ENCODE measurements at places on chromosomes 12 and 14.

GRCh38 chr12:6970096-6970527 is 352 bp downstream of the PHB2 start:
- no peak for DNase-seq

DNA sequence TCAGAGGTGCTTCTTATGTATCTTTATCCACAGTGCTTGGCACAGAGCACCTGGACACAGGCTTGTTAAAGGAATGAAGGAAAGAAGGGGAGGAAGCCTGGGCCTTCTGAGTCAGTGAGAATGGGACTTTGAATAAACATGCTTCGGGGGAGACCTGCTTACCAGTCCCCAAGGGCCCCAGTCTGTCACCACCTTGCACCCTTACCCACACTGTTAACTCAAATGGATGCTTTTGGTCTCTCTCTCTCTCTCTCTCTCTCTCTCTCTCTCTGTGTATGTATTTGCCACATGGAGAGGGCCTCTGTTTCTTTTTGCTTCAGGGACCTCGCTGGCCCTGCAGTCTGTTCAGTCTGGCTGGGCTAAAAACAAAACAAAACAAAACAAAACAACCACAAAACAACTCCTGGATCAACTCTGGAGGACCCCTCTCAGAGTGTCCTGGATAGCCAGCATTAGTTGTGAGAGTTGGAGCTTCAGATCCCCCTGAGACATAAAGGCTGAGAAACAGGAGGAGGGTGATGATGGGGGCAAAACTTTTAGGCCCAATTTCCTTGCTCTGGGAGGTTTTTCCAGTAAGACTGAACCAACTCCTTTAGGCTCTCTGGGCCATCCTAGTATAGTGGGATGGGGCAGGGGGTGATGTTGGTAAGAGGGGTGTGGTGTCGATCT is 1.9 kb downstream of the KIF5A start:
- no peak for DNase-seq

GRCh38 chr14:78598046-78598920 is 428.1 kb downstream of the NRXN3 start:
- peak; percentile 43 for DNase-seq

DNA sequence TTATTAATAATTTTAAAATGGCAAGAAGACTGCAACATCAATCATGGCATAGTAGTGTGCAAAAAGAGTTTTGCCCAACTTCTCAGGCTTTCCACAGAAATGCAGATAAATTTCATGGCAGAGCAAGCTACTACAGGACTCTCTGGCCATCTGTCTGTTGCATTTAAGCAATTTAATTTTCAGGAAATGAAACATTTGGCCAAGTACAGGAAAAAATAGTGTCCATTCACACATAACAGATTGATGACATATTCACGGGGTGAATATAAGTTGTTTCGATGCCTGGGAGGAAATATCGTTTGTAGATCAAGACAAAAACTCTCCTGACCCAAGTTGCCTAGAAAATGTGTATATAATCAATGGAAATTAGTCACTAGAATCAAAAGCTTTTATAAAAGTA is 324.0 kb downstream of the PRKD1 start:
- no peak for DNase-seq

DNA sequence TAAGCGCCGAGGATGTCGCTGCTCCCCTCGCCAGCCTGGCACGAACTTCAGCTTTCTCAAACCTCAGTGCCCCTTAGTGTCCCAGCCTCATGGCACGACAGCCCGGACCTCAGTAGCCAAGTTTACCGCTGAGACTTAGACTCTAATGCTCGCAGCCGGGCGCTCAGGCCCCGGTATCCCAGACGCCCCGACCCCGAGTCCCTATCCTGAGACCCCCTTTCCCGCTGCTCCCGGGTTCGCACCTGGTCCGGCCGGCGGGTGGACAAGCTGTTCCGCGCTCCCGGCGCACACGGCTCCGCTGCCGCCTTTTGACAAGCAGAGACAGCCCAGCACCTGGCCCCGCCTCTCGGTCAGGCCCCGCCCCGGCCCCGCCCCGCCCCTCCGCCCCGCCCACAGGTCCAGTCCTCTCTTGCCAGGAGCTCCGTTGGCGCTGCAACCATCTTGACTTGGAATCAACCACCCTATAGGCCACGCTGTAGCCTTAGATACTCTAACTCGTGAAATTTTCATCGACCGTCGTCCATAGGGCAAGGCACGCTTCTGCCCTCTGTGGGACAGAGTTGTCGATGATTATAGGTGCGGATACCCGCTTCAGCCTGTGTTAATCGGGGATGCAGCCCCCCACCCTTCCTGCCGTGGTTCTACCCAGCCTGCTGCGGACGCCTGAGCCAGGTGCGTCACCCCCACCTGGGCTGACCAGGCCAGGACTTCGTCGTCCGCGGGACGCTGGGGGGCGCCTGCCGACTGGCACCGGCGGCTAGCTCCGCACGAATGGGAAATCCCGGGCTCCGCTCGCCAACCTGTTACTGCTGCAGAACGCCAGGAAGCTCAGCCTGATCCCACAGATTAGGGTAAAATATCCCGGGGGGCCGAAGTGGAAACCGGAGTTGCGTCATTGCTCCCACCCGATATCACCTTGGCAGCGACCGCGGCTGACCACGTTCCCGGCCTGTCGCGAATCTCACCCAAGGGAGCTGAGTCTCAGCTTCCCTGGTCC is at the start of gene VDR:
TSS of gene VDR (minus strand) at position 282 of the 997 bp plus-strand sequence. CDS start 25,881 bp downstream, outside the sequence.
- peak; percentile 49 for DNase-seq

DNA sequence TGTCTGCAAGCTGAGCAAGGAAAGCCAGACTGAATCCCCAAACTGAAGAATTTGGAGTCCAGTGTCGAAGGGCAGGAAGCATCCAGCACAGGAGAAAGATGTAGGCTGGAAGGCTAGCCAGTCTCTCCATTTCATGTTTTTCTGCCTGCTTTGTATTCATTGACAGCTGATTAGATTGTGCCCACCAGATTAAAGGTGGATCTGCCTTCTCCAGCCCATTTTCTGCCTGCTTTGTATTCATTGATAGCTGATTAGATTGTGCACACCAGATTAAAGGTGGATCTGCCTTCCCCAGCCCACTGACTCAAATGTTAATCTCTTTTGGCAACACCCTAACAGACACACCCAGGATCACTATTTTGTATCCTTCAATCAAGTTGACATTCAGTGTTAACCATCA is 85.3 kb downstream of the PLBD1 start:
- DNase-seq: no peak

- DNase-seq: no peak
Observed at GRCh38 chr12:105368047-105368646, 37.7 kb downstream of the C12orf75 start.

DNA sequence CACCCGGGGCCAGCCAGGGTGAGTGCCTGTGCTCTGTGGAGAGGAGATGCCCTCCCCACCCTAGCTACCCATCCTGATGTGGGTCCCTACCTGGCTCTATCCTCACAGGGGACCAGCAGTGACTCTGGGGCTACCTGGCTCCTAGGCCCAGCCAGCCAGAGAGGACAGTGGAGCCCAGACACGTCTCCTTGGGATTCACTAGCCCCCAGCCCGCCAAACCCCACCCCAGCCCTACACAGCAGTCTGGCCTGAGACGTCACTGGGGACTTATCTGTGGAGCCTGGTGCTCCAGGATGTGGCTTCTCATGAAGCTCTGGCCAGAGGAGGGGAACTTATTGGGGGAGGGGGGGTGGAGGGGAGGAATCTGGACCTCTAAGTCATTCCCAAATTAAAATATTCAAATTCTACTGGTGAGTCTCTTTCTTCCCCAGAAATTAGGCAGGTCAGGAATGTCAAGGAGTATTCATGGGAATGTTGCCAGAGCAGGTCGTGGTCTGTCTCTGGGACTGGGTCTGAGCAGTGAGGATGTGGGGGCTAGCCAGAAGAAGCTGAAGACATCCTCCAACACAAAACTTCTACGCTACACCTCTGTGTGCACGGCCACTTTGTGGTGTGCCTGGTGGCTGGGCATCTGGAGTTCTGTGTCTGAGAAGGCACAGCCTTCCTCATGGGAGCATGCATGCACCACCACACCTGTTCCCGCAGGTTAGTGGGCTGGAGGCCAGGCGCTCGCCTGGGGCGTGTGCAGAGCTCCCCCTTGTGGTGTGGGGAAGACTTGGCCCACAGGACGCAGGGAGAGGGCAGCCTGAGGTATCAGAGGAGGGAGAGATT is 2.7 kb downstream of the CMTM5 start:
- DNase-seq: peak; percentile 28

DNA sequence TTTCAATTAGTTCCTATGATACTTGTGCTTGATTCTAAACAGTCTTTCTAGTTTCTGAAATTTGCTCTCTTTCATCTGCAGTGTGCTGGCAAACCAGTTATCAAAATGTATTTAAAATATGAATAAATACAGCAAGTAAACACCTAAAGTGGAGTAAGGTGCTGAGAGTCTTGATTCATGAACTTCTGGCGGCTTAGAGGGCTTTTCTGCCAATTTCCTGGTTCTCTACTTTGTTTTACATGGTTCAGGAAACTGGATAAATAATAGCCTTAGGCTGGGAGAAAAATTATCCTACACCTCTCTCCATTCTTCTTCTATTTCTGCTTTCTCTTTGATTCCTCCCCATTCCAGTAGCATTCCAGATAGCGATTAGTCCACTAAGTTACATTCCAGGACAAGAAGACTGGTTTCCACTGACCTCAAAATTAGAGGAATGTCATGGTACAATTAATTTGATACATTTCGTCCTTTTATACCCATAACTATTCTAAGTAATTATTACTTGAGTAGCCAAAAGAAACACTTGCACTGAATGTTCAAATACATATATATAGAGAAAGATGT is 14.9 kb downstream of the ATP2B1 start:
- DNase-seq: no peak

DNA sequence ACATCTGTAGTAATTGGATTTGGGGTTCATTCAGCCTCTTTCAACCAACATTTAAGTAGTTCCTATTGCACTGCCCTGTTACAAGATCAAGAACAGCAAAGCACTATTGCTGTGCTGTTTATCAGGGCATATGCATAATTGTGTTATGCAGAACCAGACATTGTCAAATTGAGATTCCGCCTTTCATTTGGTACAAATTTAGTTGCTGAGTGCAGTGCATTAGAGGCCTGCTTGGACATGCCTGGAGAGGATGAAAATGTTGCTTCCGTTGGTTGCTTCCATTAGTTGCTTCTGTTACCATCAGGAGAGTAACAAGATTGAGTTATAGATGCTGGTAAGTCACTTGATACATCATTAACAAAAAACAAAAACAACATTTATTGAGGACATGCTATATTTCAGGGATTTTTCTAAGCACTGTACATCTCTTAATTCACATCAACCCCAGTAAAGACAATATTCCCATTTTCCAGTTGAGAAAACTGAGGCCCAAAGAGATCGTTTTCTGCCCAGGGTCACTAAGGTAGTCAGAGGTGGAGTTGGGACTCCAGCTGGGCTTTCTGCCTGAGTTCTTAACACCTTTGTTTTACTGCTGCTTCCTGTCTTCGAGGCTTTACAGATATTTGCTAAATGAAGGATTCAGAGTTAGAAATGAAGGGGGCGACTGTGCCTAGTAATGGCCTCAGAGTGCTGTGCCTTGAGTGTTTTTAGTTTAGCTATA is 79.3 kb downstream of the PPP2R5C start:
- DNase-seq: no peak

- no peak for DNase-seq
Observed at GRCh38 chr12:122467983-122468382, 32.7 kb downstream of the ZCCHC8 start.

DNA sequence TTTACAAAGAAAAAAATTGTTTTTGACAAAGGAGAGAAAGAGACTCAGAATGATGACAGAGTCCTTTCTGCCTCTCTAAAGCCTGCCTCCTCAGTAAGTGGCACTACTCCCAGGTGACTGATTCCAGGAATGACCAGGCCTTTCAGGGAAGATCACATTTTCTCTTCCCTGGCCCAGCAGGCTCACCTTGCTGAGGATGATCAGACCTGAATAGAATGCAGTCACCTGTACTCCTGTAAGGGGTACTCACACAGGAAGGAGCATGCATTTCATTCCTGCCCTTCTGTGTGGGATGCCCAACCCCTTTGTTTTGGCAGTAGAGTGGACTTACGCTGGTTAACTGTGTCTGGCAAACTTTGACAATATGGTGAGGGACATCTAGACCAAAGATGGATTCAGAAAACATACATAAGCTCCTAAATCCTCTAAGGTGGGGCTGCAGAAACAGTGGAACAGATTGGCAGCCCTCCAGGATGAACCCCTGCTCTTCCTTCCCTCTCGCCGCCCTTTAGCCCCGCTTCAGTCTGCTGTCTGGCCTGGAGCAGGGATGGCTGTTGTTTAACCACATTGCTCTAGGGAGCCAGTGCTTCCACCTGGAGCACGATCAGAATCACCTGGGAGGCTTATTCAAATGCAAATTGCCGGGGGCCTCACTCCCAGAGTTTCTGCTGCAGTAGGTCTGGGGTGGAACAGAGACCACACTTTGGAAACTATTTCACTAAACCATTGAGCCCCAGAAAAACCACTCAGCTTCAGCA is 29.8 kb downstream of the ERG28 start:
- DNase-seq: no peak

GRCh38 chr14:74459976-74460375 is 33.1 kb downstream of the NPC2 start:
- DNase-seq: no peak

- no peak for DNase-seq
Observed at GRCh38 chr12:47206450-47207339, 126.9 kb upstream of the AMIGO2 start.

DNA sequence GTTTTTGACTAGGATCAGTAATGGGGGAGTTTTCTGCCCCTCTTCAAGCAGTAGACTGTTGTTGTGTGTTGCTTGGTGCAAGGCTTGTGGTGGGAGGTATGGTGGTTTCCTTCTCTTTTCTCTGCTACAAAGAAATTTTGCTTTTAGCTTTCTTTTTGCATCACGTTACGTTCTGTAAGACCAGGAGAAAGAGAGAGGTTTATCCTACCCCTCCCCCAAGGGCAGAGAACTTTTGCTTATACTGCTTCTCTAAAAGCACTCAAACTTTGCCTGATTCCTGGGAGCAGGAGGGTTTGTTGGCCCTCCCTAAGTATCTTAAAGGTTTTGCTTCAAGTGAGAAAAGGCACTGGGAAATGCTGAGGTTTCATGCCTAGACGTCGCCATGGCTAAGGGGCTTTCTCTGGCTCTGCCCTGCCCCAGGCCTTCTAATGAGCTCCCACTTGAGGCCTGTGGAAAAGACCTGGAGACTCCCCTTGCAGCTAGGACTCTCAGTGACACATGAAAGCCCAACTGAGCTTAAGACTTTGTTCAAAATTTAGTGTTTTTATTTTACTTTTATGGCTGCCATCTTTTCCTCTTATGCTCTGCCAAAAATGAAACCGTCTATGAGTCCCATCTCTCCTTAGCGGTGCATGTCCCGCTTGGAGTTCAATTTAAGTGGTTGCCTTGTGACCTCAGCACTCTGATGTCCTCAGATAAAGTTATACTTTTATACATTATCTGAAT is 49.2 kb downstream of the EIF2S3B start:
- DNase-seq: peak; percentile 83

GRCh38 chr12:69102856-69103255 is 136.5 kb upstream of the CPSF6 start:
- DNase-seq: no peak

DNA sequence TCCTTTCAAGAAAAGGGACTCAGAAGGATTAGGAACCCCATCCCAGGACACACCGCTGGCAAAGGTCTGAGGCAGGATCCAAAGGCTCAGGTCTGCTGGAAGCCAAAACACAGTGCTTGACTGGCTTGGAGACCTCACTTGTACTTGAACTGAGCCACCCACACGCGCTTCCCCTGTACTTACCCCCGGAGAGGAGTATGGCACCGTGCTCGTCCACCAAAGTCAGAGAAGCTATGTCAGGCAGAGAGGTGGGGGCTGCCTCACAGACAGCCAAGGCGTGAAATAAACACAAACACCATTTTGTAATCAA is 11.1 kb upstream of the SELPLG start:
- DNase-seq: no peak
